Tibial nerve (tissue), 4 donors: ENCODE measurements at places on chromosomes 6 and 20. TPM values are rescaled to one million over a fixed set of nuclear protein-coding genes. Genes with fewer than 3 reads are reported as not detected.

Gene ELOVL4
- total RNA-seq, result 1.2 TPM

Gene TGM6
- not detected for total RNA-seq

Gene GATA5
- total RNA-seq, result not detected

Gene THBS2
- total RNA-seq, result 107 TPM

Gene FAM120B
- 32.9 TPM for total RNA-seq

Gene TSPO2
- not detected for total RNA-seq

- H3K27ac ChIP-seq, result no peak overlapping the region
- no peaks in the 10 kb centered on the region for H3K36me3 ChIP-seq
Observed at GRCh38 chr6:7587631-7588100, 2.3 kb upstream of the SNRNP48 start.

DNA sequence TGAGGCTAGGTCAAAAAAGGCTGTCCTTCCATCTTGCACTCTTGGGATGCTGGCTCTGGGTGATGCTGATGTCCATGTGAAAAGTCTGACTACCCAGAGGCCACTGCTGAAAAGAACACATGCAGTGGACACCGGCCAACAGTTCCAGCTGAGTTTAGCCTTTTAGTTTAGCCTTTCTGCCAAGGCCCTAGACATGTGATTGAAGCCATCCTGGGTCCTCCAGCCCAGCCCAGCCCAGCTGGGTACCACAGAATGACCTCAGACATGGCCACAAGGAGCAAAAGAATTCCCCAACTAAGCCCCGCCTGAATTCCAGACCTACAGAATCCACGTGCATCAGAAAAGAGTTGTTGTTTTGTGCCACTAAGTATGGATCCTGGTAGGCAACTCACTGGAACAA lies 17.4 kb downstream of the PIGT start:
- H3K4me3 ChIP-seq, result no peak overlapping the region
- H3K36me3 ChIP-seq, result no peaks in the 10 kb centered on the region
- H3K4me1 ChIP-seq, result peaks cover 29% of the 10 kb centered on the region
- H3K27ac ChIP-seq, result no peak overlapping the region
- no peaks in the 10 kb centered on the region for H3K27me3 ChIP-seq
- no peak for DNase-seq

DNA sequence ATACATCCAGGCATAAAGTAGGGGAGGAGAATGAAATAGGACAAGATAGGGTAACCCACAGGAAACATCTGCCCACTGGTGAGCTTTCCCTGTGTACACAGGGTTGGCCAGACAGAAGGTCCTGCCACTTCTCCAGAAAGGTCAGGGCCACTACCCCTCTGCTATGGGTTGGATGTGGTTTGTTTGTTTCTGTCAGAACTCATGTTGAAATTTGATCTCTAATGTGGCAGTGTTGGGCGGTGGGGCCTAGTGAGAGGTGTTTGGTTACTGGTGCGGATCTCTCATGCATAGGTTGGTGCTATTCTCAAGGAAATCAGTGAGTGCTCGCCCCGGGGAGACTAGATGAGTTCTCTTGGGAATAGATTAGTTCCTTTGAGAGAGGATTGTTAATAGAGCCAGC lies 15.6 kb upstream of the MAS1 start:
- H3K36me3 ChIP-seq, result no peaks in the 10 kb centered on the region
- no peak for DNase-seq
- H3K27me3 ChIP-seq, result no peaks in the 10 kb centered on the region
- no peak overlapping the region for H3K4me3 ChIP-seq

DNA sequence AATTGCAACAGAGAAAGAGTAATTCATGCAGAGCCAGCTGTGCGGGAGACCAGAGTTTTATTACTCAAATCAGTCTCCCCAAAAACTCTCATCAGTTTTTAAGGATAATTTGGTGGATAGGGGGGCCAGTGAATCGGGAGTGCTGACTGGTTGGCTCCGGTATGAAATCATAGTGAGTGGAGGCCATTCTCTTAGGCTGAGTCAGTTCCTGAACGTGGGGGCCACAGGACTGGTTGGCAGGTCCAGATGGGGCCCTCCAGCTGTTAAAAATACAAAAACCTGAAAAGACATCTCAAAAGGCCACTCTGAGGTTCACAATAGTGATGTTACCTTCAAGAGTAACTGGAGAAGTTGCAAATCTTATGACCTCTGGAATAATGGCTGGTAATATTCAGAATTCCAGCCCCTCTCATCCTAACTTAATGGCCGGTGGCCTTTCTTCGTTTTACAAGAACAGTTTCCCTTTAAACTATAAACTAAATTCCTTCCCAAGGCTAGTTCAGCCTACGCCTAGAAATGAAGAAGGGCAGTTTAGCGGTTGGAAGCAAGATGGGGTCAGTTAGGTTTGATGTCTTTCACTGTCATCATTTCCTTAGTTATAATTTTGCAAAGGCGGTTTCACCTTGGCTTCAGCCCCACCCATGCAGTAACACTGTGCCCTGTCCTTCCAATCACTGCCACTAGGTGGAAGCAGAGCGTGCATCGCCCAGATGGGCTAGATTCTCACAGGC lies 6.8 kb upstream of the MICA start:
- no peak overlapping the region for H3K4me3 ChIP-seq
- no peak overlapping the region for H3K27ac ChIP-seq
- no peaks in the 10 kb centered on the region for H3K36me3 ChIP-seq

DNA sequence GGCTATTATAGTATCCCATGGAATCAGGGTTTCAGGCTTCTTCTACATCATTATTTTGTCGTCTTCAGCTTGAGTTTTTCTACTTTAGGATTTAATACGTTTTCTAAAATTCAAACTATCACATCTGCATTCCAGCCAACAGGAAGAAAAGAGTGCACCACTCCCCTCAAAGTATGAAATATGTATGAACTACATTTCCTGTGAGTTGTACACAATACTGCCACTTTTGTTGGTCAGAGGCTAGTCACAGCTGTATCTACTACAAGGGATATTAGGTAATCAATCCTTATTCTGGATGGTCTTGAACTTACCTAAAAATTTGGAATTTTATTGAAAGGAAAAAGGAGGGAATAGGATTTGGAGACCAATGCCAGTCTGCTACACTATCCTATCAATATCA lies 235.6 kb upstream of the TBX18 start:
- no peaks in the 10 kb centered on the region for H3K4me1 ChIP-seq
- no peaks in the 10 kb centered on the region for H3K27me3 ChIP-seq
- no peak for DNase-seq

GRCh38 chr6:20757761-20758160 lies 223.5 kb downstream of the CDKAL1 start:
- H3K36me3 ChIP-seq, result no peaks in the 10 kb centered on the region
- no peaks in the 10 kb centered on the region for H3K4me1 ChIP-seq
- no peaks in the 10 kb centered on the region for H3K27me3 ChIP-seq
- no peak for DNase-seq
- no peak overlapping the region for H3K27ac ChIP-seq
- no peak overlapping the region for H3K4me3 ChIP-seq

GRCh38 chr6:63188828-63189227 lies 22.4 kb upstream of the FKBP1C start:
- no peak for DNase-seq
- H3K36me3 ChIP-seq, result no peaks in the 10 kb centered on the region
- H3K27me3 ChIP-seq, result no peaks in the 10 kb centered on the region
- H3K4me1 ChIP-seq, result no peaks in the 10 kb centered on the region
- no peak overlapping the region for H3K4me3 ChIP-seq
- H3K27ac ChIP-seq, result no peak overlapping the region

DNA sequence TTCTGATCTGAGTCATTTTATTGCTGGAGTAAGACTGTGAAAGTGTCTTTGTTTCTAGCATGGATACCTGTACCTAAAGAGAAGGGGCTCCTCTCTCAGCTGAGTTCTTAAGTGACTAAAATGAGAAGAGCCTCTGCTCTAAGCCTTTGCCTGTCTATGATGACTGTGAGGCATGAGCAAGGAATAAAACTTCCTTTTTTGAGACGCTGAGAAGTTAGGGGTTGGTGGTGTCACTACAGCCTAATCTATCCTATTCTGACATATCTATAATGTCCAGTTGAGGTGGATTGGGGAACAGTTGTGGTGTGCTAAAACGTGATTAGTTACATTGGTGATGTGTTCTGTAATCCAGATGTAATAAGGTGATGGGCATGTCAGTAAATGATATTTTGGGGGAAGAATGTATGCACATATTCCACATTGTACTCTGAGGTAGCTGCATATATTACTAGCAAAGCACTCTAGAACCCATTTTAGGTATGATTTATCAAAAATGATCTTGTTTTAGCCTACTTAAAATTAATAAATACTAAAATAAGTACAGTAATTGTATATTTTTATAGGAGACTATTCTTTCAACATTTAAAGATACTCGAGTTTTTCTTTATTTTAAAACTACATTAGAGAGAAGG lies 18.1 kb downstream of the ADGRB3 start:
- H3K27me3 ChIP-seq, result no peaks in the 10 kb centered on the region
- no peak for DNase-seq
- H3K27ac ChIP-seq, result no peak overlapping the region

GRCh38 chr6:111666847-111667246 lies 61.2 kb upstream of the TRAF3IP2 start:
- H3K27ac ChIP-seq, result no peak overlapping the region
- H3K27me3 ChIP-seq, result no peaks in the 10 kb centered on the region
- no peak for DNase-seq
- H3K4me1 ChIP-seq, result peaks cover 63% of the 10 kb centered on the region

DNA sequence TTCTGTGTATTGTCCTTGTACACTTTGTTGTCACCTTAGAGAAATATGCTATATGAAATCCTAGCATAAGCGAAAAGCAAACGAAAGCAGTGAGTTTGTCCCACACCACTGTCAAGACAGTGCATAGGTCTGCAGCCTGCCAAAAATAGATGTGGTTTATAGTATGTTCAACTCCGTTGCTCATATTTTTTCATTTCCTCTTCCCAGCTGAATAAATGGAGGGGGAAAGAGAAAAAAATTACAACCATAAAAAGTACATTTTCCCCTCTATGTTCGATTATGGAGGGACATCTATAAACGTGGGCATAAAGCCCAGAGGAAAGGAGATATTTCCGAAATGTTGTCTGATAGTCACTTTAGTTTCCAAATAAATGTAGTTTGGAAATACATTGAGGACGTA lies 25.8 kb downstream of the PRL start:
- no peaks in the 10 kb centered on the region for H3K36me3 ChIP-seq
- no peaks in the 10 kb centered on the region for H3K4me1 ChIP-seq
- no peak overlapping the region for H3K4me3 ChIP-seq
- no peak for DNase-seq
- no peaks in the 10 kb centered on the region for H3K27me3 ChIP-seq

DNA sequence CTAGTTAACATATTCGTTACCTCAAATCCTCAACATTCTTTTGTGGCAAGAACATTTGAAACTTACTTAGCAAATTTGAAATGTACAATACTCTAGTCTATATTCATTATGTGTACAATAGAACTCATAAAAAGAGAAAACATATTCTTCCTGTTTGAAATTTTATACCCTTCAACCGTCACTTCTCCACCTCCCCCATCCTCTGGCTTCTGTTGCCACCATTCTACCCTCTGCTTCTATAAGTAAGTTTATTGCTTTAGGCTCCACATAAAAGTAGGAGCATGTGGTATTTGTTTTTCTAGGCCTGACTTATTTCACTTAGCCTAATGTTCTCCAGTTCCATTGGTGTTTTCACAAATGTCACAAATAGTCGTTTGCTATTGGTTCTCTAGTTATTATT lies 205.3 kb downstream of the TENT5A start:
- H3K36me3 ChIP-seq, result no peaks in the 10 kb centered on the region
- H3K27ac ChIP-seq, result no peak overlapping the region
- H3K4me1 ChIP-seq, result no peaks in the 10 kb centered on the region
- H3K4me3 ChIP-seq, result no peak overlapping the region
- DNase-seq, result no peak

DNA sequence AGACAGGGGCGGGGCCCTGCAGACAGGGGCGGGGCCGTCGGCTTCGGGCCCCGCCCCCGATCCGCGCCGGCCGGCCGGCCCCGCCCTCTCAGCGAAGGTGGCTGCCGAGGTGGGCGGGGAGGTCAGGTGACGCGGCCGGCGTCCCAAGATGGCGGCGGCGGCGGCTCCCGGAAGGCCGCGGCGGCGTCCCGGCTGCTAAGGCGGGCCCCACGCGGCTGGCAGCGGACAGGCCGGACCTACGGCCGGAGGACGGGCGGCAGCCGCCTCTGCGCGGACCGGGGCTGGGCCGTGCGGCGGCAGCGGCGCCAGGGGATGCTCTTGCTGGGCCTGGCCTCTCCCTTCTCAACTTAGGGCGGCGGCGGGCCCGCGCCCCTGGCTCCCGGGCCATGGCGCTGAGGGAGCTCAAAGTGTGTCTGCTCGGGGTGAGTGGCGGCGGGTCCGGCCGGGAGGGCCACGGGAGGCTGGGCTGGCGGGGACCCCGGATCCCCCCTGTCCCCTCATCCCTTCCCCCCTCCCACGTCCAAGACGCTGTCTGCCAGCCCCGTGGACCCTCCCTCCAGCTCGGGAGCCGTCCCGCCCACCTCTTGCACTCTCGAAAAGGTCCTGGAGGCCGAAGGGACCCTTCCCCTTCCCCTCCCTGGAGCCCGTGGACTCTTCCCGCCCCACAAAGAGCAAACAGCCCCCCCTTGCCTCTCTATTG lies at the start of gene RAB22A:
Gene RAB22A, plus strand, starts transcription at position 125 of the 700 bp plus-strand sequence. Its CDS starts 262 bp downstream, at position 387.
- H3K4me1 ChIP-seq, result peaks cover 6% of the 10 kb centered on the region
- peak; percentile 64 for DNase-seq
- H3K27me3 ChIP-seq, result no peaks in the 10 kb centered on the region
- H3K4me3 ChIP-seq, result peak within 1 kb of the TSS; percentile 87

GRCh38 chr20:53299831-53300230 lies 293.8 kb downstream of the ZNF217 start:
- no peaks in the 10 kb centered on the region for H3K36me3 ChIP-seq
- no peak overlapping the region for H3K27ac ChIP-seq
- no peaks in the 10 kb centered on the region for H3K27me3 ChIP-seq
- H3K4me3 ChIP-seq, result no peak overlapping the region

- no peak for DNase-seq
- H3K4me3 ChIP-seq, result no peak overlapping the region
- no peaks in the 10 kb centered on the region for H3K27me3 ChIP-seq
- no peaks in the 10 kb centered on the region for H3K4me1 ChIP-seq
Observed at GRCh38 chr6:132005178-132005577, 54.0 kb upstream of the CCN2 start.
